ENCODE measurements at places on chromosomes 1 and 21.

DNA sequence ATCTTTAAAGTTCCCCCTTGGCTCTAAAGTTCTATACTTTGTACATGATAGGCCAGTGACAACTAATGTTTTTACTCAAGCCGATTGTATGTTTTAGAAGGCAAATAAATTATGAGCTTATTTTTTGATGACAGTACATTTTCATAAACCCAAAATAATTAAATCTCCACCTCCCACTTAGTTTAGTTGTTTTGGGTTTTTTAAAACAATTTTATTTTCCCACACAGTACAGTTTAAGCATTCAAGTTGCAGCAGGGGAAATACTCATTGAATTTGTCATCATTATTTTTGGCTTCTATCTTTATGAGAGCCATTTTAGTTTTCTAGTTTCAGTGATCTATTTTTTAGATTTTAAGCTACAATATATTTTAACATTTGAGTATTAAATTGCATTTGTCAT lies 93.6 kb downstream of the OLFML2B start:
- no peak for DNase-seq

DNA sequence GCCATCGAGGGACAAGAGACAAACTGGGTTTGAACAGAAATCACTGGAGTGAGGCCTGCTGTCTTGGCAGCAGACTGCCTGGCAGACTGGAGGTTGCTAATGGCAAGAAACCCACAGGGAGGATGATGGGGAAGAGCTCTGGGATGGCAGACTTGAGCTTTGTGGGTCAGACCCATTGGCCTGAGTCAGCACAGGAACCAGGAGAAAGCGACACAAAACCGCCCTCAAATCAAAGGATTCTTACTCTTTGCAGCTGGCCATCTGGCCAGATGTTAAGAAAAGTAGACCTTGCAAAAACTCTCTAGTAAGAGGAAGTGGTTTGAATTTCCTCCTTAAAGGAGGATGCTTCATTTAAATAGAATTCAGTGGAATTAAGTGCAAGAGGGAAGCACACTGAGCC lies 195.2 kb upstream of the JUN start:
- DNase-seq = no peak

DNA sequence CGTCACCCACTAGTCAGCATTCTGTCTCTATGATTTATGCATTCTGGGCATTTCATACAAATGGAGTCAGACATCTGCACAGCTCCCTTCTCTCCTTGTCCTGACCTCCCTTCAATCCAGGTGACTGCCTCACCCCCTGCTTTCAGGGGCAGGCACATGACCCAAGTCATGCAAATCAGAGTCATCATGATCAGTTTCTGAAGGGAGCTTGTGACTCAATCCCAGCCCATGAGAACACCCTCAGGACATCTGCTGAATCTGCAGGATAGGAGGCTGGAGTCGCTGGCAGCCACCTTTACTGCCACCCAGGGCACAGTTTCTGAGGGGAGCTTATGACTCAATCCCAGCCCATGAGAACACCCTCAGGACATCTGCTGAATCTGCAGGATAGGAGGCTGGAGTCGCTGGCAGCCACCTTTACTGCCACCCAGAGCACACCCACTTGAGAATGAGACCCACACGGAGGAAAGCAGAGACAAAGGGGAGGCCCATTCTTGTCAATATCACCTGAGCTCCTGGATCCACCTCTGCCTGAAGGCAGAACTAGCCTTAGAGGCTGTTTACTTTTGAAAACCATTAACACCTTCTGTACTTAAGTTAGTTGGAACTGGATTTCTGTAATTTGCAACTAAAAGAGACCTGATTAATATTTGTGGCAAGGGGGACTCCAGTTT lies 62.3 kb upstream of the SLC25A33 start:
- no peak for DNase-seq

DNA sequence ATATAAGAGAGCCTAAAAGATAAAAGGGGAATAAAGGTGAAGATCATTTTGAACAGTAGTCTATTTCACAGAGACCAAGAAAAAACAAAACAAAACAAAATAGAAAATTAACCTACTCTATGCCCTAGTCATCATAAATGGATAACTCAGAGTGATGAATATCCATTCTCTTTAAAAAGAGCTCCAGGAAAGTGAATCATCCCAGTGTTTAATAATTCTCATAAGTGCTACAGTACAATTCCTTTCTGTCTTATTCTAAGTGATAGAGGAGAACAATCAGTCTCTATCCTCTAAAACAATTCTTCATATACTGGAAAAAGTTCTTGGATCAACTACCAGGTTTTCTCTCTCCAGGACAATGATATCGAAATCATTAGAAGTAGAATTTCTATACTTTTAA lies 45.8 kb downstream of the GDAP2 start:
- no peak for DNase-seq

DNA sequence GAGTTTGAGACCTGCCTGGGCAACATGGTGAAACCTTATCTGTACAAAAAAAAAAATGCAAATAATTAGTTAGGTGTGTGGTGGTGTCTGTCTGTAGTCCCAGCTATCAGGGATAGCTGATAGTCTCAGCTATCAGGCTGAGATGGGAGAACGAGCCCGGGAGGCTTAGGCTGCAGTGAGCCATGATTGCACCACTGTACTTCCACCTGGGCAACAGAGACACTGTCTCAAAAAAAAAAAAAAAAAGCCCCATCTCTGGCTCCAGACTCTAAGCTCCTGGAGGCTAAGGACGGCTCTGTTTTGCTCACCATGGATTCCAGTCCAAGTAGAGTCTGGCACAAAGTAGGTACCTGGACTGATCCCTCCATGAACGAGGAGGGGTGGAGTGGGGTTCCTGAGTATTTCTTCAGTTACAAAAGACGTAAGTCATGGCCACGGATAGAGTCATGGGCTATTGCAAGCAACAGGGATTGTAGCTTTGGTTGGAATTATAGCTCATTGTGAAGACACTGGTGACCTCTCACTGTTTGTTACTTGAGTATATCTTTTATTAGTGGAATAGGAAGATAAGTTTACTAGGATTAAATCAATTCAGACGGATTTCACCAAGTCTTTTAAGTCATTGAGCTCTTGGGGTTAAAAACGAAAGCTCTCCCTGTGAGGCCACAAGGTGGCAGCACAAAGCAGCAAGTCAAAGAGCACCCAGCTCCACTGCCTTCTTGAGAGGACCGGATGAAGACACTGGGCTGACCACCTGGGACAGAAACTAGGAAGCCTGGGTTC lies 35.6 kb upstream of the TMEM61 start:
- DNase-seq = peak; percentile 79

DNA sequence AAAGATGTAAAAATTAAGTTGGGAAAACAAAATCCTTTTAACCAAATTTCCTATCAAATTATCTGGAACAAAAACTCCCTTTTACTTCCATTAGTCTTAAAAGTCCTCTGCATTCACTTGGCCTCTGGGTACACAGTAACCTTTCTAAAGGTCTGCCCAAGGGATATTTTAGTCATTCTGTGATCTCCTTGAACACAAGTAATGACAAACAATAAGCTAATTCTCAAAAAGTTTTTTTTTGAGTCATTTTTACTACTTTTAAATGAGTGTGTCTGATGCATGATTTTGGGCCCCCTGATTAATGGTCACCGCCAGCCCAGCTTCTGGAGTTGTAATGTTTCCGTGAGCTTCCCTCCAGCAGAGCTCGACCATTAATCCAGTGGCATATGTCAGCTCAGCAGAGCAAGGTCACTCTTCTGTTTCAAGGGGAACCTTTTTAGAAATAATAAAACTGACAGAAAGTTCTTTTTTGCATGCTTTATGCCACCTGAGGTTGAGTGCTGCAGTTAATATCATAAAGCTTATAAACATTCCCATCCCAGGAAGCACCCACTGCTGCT lies 14.3 kb downstream of the SAMSN1 start:
- DNase-seq = no peak

DNA sequence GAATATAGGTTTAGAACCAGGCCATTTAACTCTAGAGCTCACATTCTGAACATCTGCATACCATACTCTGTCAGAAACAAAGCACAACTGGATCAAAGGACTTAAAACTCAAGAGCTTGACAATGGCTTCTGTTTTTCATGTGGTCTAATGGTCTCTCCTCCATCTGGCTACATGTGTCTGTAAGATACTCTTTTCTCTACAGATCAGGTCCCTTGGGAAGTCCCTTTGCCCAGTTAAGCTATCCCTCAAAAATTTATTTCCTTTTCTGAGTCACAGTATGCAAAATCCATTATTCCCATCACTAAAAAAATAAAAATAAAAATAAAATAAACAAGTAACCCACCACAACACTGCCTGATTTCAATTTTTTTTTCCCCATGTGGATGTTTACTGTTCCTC lies 357.0 kb upstream of the PRMT6 start:
- no peak for DNase-seq

DNA sequence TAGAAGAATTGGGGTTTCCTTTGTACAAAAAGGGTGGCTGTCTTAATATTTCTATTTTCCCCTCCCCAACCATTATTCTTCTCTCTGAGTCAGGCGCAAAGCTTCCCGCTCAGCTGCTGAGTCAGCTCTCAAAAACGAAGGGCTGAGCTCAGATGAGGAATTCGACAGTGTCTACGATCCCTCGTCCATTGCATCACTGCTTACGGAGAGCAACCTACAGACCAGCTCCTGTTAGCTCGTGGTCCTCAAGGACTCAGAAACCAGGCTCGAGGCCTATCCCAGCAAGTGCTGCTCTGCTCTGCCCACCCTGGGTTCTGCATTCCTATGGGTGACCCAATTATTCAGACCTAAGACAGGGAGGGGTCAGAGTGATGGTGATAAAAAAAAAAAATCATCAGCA lies 3.0 kb upstream of the TUFT1 start:
- DNase-seq = no peak

DNA sequence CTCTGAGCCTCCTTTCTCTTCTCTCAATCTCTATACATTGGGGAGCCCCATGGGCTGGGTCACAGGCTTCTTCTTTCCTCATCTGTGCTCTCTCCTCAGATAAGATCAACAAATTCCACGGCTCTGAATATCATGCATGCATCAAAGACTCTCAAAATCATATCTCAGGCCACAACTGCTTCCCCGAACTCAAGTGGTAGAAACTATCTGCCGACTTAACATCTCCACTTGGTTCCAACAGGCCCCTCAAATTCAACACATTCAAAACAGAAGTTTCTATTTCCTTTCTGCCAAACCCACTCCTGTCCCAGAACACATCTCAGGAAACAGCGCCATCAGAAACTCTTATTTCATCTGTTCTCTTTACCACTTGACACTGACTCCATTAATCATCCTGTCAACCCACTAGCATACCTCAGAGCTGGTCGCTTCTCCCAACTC lies 16.7 kb downstream of the DDX59 start:
- DNase-seq = no peak

DNA sequence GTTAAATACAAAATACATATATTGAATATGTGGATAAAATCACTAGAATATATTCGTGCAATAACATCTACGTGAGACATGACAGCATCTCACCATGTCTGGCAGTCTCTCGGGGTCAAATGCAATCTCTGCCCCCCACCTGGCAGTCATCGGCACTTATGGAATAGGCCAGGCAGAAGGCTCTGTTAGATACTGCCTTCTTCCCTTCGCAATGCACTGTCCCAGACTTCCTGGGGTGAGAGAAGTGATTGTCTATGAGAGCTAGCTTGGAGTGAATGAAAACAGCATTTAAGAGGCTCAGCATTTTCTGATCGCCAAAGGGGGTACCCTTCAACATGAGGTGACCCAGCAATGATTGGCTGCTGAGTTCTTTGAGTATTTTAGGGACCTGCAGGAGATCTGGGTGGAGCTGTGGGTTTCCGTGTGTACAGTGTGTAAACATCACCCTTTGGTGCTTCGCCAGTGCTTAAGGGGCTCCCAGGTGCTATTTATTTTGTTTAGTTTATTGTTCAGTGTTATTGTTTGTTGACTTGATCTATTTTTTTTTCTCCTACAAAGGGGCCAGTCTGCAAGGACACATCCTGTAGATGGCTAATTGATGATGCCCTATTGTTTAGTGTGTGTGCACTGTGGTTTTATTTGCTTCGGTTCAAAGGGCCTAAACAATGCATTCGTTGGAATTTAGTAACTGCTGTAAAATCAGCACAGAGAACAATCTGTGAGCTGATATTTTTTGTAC lies 10.2 kb downstream of the ERG start:
- DNase-seq = no peak

GRCh38 chr1:72230746-72231145 lies 51.6 kb downstream of the NEGR1 start:
- DNase-seq = no peak

DNA sequence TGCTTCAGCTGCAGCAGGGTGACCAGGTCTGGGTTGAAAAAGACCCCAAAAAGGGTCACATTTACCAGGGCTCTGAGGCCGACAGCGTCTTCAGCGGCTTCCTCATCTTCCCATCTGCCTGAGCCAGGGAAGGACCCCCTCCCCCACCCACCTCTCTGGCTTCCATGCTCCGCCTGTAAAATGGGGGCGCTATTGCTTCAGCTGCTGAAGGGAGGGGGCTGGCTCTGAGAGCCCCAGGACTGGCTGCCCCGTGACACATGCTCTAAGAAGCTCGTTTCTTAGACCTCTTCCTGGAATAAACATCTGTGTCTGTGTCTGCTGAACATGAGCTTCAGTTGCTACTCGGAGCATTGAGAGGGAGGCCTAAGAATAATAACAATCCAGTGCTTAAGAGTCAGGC lies 2.9 kb downstream of the C1QA start:
- DNase-seq = no peak

DNA sequence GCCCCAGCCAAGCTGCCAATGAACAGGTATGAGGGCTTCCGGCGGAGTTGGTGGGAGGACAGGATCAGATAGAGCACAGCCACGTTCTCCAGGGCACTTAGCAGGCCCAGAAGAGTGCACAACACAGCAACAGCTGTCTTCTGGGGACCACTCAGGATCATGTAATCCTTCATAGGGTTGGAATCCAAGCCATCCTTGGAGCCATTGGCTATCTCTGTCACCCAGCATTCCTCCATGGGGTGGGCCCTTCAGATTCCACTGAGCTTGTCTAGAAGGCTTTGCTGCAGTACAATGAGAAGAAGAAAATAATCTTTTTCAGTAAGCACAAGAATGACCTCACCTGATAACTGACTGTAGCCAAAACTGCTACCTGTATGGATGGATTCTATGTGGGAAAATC lies 7.3 kb upstream of the FUCA1 start:
- DNase-seq = no peak

DNA sequence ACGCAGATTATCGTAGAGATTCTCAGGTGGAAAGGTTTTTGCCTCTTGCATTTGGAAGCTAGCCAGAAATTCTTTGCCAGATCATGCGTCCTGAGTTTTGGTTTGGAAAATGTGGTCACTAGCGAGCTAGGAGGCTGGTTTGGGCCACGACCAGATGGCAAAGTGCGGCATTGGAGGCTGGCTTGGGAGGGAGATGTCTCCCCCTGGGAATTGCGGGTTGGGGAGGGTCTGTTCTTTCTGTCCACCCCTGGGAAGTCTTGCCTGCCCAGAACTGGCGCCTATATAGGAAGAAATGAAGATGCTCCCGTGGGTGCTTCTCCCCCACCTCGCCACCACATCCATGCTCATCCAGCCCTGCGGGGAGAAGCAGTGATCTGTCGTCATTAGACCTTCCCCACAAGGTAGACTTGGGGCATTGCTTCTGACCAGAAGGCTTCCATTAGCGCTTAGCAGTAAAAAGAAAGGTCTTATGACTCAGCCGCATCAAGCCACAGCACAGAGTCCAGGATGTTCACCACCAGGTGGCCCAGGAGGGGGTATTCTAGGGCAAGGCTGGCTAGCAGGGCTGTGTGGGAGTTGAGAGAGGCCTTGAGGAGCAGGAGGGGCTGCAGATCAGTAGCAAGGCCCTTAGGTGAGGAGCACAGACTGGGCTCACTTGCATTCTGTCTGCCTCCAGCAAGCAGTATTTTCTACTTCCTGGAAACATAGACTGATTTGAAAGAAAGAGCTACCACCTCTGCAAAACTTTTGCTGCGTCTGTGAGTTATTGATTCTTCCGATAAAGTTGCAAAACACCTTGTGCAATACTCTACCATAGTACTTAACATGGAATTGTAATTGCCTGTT lies 1.5 kb upstream of the PTP4A2 start:
- DNase-seq = no peak

- peak; percentile 56 for DNase-seq
Observed at GRCh38 chr21:44982558-44983250, 42.9 kb downstream of the SLX9 start.
